ENCODE measurements at places on chromosomes 13 and 19.

DNA sequence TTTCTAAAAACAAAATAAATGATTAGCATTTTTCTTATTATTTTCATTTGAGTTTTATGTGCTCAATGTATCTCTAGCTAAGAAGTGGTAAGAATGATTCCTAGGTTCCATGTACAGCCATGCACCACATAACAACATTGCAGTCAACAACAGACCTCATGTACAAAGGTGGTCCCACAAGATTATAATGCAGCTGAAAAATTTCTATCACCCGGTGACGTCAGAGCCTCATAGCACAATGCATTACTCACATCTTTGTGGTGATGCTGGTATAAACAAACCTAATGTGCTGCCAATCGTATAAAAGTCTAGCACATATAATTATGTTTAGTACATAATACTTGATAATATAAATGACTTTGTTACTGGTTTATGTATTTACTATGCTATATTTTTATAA lies 120.5 kb downstream of the SLC7A1 start:
- no peak for DNase-seq

GRCh38 chr19:6802336-6803035 lies 30.0 kb downstream of the VAV1 start:
- DNase-seq, result peak; percentile 77

DNA sequence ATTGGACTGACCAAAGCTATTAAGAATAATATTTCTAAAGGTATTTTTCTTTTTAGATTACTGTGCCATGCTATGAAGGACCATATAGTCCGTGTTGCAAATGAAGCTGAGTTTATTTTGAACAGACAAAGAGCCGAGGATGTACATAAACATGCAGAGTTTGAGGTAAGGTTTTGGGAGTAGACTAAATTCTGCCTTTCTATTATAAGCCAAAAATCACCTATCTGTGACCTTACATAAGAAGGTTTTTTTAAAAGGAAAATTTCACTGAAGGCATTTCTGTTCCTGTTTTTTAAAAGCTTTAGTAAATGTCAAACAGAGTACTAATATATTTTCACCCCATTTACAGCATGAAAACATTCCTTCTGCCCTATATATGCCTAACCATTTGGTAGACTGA lies 127.4 kb downstream of the MAB21L1 start:
- no peak for DNase-seq

GRCh38 chr13:112256716-112257494 lies 119.2 kb upstream of the SPACA7 start:
- DNase-seq, result no peak

DNA sequence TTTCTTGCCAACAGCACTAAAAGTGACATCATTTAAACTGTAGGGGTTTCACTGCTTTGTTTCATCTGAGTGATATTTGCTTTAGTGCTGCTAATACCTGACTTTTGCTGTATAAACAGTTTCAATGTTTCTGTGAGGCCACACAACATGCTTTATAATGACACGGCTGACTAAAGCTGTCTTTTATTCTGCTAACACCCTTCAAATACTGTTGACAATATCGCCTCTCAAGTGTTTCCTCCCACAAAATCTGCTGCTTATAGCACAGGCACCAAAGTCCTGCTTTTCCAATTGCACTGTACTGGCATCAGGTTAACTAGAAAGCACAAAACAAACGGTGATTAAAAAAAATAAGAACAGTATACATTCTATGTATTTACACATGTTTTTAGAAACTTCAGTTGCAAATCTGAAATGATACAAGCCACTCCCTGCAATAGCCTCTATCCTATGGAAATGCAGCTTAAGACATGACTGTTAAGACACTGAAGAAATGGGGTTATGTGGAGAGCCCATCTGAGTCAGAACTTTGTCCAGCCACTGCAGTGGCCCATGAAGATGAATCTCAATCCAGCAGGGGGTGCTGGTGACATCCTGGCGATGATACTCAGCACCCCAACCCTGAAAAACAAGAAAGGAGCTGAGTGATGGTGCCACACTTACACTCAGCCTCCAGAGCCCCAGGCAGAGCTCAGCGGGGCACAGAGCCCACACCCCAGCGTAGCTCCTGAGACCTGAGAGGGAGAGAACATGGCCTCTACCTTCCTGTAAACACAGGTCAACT lies 29.4 kb downstream of the RFXAP start:
- DNase-seq, result no peak

- no peak for DNase-seq
Measured at GRCh38 chr19:36103842-36104552, 6.9 kb upstream of the OVOL3 start.

DNA sequence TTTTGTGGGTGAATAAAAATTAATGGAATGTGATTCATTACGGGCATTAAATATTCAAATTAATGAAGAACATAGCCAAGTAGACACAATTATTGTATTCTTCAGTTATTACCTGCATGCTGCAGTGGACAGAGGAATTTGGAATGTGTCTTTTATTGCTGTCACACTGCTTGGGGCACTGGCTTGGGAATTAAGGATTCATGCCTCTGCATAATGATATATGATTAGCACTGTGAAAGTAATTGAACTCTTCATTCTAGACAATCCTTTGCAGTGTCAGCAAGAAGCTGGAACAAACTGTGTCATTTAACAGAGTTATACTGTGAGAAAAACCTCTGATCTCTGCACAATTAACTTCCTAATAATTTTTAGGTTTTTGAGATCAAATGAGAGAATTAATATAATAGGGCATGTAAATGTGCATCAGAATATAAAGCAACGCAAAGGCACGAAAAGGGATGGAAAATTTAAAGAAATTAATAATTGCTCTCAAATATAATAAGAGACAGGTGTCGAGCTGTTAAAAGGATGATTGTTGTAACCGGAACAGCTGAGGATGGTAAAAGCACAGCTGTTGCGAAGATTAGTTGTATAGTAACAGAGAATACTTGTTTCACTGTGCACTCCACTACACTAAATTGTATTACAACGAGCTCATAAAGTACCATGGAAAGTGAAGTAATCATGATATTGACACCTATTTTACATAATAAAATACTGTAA lies 235.1 kb upstream of the MIR17HG start:
- no peak for DNase-seq

GRCh38 chr13:48653472-48653939 lies at the start of gene CYSLTR2:
Gene CYSLTR2, plus strand, starts transcription at chr13:48653929. Its CDS starts 52,889 bp downstream, at chr13:48706818.
- no peak for DNase-seq

GRCh38 chr13:102440259-102440936 lies 38.5 kb upstream of the FGF14 start:
- no peak for DNase-seq

DNA sequence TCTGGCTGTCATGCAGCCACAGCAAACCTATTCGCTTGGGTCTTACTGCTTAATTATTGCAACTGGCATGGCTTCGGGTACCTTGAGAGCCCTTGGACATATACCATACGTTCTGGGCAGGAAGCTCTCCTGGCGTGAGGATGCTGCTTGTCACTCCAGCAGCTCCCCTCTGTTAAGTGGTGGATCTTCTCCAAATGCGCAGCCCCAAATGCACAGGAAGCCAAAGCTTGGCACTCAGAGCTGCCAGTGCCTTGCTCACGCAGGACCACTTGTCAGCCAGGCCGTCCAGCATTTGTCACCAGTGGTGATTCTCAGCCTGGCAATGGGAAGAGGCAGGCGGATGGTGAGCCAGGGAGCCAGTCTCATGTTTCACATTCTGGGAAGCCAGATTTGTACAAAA lies 158.6 kb downstream of the KATNAL1 start:
- no peak for DNase-seq

- DNase-seq, result no peak
Measured at GRCh38 chr19:40604647-40605215, 3.6 kb downstream of the LTBP4 start.

GRCh38 chr19:50657222-50657669 lies 8.0 kb downstream of the C19orf81 start:
- no peak for DNase-seq

- DNase-seq, result no peak
Measured at GRCh38 chr19:38162094-38162493, 61.9 kb downstream of the DPF1 start.

DNA sequence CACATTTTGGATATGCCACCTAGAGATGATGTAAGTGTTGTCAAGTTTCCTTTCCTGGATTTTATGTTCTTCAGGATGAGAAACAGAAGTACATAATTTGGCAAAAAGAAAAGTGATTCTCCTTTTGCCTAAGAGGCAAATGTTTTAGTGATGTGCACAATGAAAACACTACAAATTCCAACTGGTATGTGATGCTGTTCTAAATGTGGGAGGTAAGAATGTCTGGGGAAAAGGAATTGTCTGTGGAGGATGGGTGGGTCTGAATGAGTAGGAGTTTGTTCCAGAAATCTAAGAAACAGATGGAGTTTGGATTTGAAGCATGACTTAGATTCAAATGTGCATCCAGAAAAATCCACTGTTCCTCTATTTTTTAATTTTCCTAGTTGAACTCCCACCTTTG lies 473.6 kb upstream of the SPRY2 start:
- no peak for DNase-seq

GRCh38 chr13:77460195-77460594 lies 75.3 kb upstream of the SCEL start:
- no peak for DNase-seq

DNA sequence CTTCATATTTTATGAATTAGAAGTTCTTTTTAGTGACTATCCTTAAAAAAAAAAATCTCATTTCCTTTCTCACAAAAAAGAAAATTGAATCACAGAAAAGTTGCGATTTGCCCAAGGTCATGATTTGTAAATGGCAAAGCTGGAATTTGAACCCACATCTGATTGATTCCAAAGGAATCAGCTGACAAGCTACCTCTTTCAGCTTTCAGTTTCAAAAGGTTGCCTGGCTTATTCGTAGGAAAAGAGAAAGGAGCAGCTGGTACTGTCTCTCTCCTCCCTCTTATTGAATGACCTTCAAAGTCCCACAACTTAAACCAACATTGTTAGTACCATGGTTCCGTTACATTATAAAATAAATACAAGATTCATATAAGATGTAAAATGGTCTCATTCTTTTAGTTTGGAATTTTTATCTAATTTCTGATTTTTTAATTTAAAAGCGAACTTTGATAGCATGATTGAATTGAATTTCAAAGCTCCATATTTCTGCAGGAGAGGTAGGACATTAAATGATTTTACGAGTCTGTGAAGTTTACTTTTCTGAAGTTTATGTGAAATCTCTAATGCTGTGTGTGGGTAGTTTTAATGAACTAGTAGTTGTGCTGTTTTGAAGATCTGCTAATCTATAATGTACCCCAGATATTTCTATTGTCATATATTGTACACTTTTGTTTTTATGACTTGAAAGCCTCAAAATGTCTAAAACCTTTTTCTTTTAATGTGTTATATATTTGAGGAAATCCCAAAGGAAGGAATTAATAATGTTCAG lies 18.5 kb upstream of the KCTD4 start:
- DNase-seq, result no peak

GRCh38 chr13:113943821-113944565 lies 29.9 kb downstream of the C13orf46 start:
- no peak for DNase-seq

DNA sequence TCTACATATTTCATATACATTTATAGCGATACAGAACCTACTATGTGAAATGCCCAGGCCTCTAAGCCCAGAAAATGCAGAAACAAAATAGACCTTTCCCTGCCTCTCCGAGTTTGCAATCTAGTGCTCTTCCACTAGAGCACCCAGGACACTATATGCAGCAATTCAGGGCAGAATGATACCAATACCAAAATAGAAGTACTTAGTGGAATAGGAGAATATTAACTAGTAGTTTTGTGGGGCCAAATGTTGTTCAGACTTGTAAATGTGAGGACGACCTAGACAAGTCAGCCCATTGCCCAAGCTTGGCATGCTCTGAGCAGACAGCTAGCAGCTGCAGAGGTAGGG lies 35.8 kb upstream of the FLT1 start:
- no peak for DNase-seq

- DNase-seq, result no peak
Measured at GRCh38 chr13:29800687-29801086, 49.7 kb downstream of the UBL3 start.

GRCh38 chr19:2424686-2425621 lies 2.4 kb downstream of the TIMM13 start:
- DNase-seq, result no peak

GRCh38 chr19:3970313-3970807 lies 539 bp downstream of the DAPK3 start:
- no peak for DNase-seq

- no peak for DNase-seq
Measured at GRCh38 chr13:49652355-49653305, 24.3 kb downstream of the ARL11 start.

GRCh38 chr13:53165261-53165660 lies 136.6 kb downstream of the OLFM4 start:
- no peak for DNase-seq

GRCh38 chr13:106477303-106477702 lies 58.2 kb downstream of the EFNB2 start:
- DNase-seq, result no peak

GRCh38 chr19:30159636-30160035 lies 212.5 kb upstream of the ZNF536 start:
- no peak for DNase-seq

DNA sequence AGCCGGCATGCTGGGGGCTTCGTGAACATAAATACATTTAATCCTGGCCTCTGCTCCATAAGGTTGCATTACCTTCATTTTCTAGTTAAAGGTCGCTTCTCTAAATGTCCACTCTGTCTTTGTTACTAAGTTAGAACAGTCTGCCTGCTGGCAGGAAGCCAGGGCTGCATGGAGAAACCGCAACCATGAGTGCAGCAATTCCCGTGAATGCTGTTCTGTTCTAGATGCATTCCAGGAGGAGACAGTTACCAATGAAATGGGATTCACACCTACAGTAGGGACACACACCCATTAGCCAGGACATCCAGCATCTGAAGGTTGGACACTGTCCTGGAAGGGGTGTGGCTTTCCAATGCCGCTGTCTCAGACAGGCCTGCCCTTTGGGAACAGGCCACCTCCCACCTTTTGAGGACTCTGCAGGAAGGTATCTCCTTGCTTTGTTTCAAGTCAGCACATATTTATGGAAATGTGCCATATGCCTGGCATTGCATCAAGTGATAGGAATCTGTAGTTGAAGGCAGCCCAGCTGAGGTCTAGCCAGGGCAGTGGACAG lies 129.7 kb downstream of the SLC7A1 start:
- no peak for DNase-seq

- DNase-seq, result no peak
Measured at GRCh38 chr13:40343550-40344269, 322.7 kb downstream of the FOXO1 start.

- no peak for DNase-seq
Measured at GRCh38 chr13:74987124-74987690, 494.8 kb downstream of the TBC1D4 start.

- no peak for DNase-seq
Measured at GRCh38 chr13:23750383-23751121, 138.6 kb downstream of the MIPEP start.

- DNase-seq, result no peak
Measured at GRCh38 chr19:13134626-13135025, 15.5 kb downstream of the STX10 start.

GRCh38 chr19:10195199-10195519 lies 406 bp upstream of the DNMT1 start:
- DNase-seq, result no peak

DNA sequence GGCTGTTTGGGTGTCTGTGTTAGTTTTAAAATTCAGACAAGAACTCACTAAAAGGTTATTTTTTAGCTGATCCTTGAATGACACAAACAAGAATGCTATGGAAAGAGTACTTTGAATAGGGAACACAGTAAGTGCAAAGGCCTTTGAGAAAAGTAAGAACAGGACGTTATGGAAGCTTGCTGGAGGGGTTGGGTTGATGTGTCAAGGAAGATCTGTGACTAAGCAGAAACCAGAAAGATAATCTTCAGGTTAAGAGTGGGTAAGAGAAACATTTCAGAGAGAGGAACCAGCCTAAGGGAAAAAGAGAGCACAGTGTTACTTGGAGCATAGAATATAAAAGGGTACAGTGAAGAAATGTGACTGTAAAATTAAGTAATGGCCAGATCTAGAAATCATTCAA lies 41.2 kb upstream of the TRPC4 start:
- DNase-seq, result no peak

GRCh38 chr13:105441051-105441750 lies 1094.3 kb downstream of the EFNB2 start:
- no peak for DNase-seq
